Skin of body (tissue), 3 donors: ENCODE measurements at places on chromosomes 3 and 15.

DNA sequence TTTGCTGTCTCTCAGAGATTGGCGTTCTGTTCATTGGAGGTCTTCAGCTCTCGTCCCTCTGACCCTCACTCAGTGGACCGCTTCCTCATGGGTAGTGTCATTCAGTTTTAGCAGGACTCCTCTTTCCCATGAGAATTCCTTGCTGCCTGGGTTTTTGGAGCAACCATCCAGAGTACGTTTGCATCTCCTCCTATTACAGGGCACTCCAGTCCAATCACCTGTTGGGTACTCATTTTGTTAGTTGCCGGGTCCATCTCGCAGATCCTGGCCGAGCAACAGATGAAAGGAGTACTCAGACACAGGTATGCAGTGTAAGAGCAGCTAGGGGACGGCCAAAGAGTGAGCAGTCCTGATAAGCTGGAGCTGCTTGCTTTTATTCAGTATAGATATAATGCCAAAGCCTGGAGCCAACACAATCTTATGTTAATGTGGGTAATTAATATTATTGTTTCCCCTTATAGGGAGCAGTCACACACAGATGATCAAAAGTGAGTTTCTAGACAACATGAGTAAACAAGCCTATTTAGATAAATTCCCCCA lies 49.6 kb downstream of the ISG20 start:
- DNase-seq = no peak

GRCh38 chr3:74789111-74789510 lies 174.7 kb upstream of the CNTN3 start:
- DNase-seq = no peak

- DNase-seq = no peak
Measured at GRCh38 chr3:113753376-113753985, 6.6 kb downstream of the ATP6V1A start.

GRCh38 chr3:53256704-53257055 lies 858 bp upstream of the TKT start:
- no peak for DNase-seq

DNA sequence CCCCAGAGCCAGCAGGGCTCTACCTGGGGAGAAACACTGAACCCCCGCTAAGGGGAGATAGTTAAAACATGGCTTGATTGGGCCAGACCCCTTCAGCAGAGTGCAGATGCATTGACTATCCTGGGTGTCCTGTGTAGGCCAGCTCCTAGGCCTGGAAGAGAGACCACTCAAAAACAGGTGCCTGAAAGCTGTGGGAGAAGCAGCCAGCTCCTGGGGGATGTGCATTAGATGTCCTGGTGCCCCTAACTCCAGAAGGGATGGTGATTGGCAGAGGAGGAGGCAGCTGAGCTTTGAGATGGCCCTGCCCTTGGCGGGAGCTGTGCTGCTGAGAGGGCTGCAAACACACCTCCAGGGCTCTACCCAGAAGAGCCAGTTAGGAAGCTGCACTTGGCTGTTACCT lies 89.3 kb upstream of the PLXNA1 start:
- no peak for DNase-seq

GRCh38 chr15:25792128-25792527 lies 71.0 kb downstream of the ATP10A start:
- no peak for DNase-seq

DNA sequence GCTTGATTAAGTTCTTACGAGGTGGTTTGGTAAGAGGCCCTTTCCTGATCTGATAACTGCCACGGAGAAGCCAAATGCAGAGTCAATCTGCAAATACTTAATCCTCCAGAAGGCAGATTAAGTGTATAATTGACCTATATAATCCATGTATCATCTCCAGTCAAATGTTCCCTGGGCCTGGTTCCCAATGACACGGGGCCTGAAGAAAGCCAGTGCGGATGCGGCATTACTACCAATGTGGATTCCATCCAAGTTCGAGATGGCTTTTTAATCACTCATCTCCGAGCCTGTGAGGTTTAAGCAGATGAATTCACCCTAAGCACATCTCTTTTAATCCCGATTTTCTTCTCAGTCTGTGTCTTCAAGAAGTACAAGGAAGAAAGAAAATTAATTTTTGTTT lies 60.0 kb upstream of the FEZF2 start:
- DNase-seq = no peak

DNA sequence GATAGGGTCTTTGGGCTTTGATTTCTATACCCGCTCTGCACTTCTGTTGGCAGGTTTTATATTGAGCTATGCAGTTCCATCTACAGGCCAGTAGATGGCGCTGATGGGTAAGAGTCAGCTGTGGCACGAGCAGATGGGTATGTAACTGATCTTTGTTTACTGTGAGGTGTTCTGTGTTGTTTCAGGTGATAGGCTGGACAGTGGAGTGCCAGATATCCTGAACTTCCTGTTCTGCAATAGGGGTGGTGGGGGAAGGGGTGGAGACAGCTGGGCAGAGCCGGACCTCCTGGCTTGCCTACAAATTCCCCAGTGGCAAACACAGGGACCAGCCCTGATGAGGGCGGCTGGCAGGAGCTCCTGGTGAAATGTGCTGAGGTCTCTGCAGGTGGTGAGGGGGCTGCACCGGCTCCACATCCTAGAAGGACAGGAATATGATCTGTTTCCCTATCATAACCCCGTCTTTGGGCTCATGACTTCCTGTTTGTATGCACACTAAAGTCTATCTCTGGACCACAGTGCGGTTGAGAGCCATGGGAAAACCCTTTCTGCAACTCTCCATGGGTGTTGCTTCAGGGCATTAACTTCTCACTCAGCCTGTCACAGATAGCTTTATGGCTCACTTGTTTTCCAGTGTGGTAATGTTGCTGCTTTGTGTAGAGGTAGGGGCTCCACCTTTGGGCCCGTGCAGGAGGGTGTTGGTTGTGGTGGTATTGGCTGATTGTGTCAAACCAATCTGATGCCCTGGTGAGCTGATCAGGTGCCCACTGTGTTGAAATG lies 13.4 kb upstream of the FAM98B start:
- peak; percentile 6 for DNase-seq

DNA sequence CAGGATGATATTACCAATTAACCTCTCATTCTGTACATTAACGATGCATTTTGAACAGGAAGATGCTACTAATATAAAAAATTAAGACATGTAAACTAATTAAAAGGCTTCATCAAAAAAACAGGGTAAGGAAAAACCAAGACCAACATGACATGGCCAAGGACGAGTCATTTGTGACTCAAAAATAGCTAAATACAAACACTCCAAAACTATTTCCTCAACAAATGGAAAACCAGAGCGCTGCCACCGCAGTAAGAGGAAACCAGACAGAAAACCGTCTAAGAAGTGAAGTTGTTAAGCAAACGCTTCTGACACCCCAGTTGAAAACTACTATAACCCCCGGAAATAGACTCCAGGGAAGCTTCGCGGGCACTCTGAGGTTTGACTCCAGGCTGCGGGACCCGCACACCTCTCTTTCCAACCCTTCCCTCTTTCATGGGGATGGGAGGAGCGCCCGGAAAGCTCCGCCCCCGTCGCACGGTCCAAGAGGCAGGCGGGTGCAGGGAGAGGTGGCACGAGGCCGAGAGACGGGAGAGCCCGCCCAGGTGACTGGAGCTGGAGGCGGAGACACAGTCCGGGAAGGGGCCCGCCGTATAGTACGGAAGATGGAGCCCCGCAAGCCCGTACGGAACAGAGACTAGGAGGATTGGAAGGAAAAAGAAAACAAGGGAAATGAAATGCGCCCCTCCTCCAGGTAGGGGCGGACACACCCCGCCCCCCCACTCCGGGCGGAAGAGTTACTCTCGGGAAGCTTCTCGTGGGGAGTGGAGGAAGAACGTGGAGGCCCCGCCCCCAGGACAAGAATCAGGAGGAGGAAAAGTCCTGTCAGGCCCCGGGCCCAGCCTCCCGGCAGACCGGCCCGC lies 708 bp downstream of the DCAF1 start:
- DNase-seq = peak; percentile 95

DNA sequence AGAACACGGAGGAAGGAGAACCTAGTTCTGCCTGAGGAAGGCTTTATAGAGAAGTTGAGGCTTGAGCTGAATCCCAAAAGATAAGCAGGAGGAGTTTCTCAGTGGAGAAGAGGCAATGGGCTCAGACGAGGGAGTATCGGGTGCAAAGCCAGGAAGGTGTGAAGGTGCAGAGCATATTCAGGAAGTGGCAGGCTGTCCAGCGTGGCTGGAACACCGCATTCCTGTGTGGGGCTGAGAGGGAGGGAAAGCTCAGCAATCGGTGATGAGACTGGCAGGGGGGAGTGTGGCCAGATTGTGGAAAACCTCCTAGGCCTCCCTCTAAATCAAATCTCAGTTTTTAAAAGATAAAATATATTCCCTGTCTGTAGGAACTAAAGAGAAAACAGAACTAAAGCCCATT lies 63.0 kb downstream of the ARHGAP31 start:
- no peak for DNase-seq

DNA sequence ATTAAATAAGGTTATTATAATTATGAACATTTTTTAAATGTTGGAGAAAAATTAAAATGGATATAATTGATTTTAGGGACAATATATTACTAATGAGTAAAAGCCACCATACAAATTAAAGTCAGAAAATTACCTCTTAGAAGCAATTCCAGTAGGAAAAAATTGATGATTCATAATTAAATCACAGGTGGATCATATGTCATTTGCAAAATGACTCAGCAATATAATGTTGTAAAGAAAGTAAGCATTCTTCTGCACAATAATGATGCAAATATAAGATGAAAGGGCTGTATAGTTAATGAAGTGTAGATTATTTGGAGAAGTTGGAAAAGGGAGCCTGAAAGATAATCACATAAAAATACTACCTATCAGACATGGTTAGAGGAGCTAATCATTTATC lies 25.8 kb downstream of the ZPLD1 start:
- DNase-seq = no peak

DNA sequence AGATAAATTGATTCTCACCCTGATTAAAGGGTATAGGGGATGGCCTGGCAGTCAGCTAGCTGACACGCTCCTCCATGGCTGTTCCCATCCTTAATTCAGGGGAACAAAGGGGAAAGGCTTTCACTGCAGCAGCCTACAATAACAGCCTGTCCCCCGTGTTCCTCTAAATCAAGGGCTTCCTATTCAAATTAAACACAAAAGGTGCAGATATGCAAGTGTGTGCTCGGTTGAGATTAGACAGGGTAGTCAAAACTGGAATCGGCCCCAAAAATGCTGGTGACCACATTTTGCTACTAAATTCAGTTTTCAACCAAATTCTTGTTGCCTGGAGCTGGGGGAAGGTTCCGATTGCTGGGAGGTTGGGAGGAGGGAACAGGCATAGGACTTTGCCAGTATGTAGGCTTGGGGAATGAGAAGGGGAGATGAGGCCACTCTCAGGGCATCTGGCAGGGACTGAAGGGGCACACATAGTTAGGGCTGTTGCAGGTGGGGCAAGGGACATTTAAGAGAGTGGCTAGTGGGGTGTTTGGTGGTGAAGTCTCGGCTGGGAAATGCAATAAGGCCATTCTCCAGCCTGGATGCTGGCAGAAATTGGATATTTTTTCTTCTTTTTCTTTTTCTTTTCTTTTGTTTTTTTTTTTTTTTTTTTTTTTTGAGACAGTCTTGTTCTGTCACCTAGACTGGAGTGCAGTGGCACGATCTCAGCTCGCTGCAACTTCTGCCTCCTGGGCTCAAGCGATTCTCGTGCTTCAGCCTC lies 32.9 kb upstream of the CTSH start:
- no peak for DNase-seq

DNA sequence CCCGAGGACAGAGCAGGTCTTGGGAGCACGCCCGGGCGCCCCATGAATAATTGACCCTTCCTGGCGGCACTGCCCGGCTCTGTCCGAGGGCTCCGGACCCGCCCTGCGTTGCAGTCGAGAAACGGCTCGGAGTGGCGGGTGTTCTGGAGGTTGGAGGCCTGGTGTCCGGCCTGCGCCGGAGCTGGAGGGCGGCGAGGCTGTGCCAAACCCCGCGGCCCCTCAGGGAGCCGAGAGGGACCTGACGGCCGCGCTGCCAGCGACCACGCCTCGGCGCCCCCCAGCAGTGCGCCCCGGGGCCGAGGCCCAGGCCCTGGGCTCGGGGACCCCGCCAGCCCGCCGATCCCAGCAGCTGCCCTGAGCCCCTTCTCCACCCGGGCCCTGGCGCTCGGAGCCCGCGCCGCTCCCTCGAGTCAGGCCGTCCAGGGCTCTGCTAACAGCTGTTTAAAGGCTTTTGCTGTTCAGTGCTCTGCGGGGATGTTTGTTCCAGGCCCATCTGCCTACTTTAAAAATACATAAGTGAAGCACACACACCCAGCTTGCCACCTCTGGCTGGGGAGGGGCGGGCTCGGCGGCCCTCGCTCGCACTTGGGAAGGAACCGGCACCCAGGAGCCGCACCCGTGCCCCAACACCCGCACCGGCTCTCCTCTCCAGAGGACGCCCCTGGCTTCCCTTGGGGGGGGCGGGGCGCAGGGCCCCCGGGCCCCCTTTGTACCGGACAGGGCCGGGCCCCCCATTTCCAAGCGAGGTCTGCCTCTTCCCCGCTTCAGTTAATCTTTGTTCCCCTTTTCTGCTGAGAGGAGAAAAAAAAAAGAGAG lies 730 bp upstream of the ZNF710 start:
- no peak for DNase-seq

DNA sequence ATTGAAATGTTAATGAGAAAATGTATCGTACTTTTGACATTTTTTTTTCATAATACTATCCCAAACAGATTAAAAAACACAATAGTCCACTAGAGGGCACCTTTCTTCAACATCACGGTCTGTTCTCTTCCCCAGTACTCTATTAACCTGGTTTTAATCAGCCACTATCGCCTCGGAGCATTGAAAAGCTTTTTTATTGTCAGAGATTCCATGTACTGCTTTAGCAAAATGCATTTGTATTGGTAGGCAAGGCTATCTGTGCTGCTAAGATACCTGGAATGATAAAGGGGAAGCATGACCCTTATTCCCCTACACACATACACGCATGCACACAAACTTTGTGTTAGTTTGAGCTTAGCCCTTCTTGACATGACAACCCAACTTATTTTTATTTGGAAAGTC lies 160.1 kb upstream of the IL12A start:
- peak; percentile 13 for DNase-seq

DNA sequence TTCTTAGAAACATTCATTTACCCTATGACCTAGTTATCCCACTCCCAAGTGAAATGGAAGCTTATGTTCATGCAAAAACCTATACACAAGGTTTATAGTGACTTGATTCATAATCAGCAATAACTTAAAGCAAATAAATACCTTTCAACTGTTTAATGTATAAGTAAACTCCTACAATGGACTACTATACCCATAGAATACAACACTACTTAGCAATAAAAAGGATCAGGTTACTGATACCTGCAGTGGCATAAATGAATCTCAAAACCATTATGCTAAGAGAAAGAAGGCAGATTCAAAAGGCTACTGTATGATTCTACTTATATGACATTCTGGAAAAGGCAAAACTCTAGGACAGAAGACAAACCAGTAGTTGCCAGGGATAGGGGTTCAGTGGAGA lies 8.3 kb upstream of the POLR2M start:
- no peak for DNase-seq

- no peak for DNase-seq
Measured at GRCh38 chr3:12323237-12323636, 34.4 kb downstream of the PPARG start.

GRCh38 chr3:4474683-4475490 lies 7.8 kb upstream of the SUMF1 start:
- DNase-seq = no peak

DNA sequence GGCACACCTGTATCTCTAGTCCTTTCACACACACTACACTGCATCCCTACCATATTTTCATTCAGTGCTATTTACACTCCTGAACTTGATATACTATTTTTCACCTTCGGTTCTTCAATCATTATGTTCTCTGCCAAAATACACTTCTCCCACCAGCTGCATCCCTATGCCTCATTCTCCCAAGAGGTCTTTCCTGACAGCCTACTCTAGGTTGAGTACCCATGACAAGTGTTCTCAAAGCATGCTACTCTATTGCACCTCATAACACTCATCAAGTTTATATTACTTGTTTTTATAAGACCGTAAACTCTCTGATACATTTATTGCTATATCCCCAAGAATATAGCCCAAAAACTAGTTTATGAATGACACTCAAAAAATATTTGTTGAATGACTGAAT lies 549.5 kb downstream of the PYDC2 start:
- DNase-seq = no peak
